ENCODE measurements at places on chromosomes 16 and 17. TPM values are rescaled to one million over a fixed set of nuclear protein-coding genes. Genes with fewer than 3 reads are reported as not detected.

Gene SBK1
- total RNA-seq: 5.5 TPM

GRCh38 chr17:5747276-5747675 is 163.0 kb upstream of the NLRP1 start:
- DNase-seq: no peak

DNA sequence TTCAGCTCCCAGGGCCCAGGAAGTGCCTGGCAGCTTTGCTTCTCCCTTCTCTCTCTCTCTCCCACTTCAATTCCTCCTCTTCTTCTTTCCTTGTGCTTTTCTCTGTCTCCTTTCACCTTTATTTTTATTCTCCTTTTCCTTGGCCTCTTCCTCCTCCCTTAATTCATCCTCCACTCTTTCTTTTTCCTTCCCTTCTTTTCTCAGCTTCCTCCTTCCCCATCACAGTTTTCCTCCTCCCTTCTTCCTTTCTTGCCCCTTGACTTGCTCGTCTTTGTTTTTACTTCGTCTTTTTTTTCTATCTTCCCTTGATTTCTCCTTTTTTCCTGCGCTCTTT is 99.4 kb upstream of the LHX1 start:
- DNase-seq: no peak

DNA sequence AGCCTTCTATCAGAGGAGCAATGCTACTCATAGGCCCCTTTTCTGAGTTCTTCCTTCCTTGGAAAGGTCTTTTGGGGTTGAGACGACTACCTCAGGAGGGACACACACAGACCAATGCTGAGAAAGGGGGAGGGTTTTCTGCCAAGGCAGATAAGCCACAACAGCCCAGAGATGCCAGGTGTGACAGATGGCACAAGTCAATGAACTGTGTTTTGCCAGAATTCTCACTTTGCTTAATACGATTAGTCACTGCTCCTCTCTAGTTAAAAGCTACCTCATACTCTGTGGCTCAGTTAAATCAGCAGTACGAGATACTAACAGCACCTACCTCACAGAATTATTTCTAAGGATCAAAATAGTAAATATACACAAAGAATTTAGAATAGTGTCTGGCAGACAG is 8.0 kb downstream of the BRD7 start:
- no peak for DNase-seq
